Head of caudate nucleus (tissue), 42 donors: ENCODE measurements at places on chromosomes 4 and X.

DNA sequence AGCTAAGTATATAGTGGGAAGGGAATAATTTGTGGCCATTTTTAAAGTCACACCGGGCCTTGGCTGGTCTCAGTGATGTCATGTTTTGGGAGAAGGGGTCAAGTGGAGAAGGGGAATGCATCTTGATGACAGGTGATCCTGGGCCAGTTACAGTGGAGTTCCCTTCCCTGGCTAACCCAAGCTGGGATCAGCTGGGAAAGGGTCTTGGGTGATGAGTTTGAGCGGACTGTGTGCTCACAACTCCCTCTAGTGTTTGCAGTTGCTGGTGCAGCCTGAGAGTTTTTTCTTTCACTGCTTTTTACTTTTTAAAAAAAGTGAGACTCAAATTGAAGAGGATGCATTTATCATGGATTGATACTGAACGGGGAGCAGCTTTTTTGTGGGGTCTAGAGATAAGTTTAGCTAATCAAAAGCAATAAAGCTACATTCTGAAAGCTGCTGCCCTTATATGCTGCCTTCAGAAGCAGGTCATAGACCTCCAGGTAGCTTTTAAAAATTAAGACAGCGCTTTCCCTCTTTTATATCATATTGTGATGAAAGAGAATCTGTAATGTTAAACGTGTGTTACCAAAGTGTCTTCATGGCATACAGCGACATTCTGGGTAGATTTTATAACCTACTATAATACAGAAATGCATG, 164.7 kb downstream of the DCLK2 start:
- peak; percentile 38 for DNase-seq

GRCh38 chr4:96352051-96352517, 512.2 kb downstream of the PDHA2 start:
- DNase-seq, result no peak

DNA sequence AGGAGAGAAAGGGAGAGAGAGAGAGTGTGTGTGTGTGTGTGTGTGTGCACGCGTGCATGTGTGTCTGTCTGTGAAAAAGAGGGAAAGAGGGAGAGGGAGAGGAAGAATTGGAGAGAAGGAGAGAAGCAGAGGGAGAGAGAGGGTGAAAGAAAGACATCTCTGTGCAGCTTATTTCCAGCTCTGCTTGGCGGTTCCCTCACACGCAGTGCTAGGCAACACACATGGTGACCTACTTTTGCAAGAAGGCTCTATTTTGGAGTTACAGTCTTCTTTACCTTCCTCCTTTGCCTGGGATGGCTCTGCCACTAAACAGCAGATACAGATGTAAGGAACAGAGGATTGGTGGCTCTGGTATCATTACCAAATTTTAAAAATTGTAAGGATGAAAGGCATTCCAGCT, 40.1 kb downstream of the SLC16A2 start:
- peak; percentile 2 for DNase-seq

DNA sequence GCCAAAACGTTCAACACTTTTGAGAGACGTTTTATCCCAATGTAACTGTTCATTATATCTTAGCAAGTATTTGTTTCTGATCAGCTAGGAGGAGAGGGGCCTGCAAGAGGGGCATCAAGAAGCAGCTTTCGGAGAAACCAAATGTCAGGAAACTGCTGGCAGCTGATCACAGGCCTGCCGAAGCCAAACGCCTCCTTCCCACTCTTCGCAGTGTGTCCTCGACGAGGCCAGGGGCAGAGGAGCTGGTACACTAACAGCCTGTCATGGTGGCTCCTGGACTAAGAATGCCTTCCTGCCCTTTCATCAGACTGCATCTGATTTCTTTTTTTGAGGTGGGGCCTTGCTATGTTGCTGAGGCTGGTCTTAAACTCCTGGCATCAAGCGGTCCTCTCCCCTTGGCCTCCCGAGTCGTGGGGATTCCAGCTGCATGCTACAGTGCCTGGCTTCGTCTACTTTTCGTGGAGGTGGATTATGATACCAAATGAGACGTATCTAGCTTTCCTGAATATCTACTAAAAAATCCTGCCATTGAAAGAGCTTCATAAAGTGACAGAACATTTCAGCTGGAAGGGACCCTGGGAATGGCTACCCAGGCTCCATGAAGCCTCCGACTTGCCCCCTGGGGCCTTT, 134.8 kb downstream of the AFAP1 start:
- DNase-seq, result no peak

- no peak for DNase-seq
These were observed 6.6 kb downstream of the CCDC110 start for GRCh38 chr4:185464887-185465286.

GRCh38 chr4:70722199-70722791, 531 bp downstream of the RUFY3 start:
- peak; percentile 61 for DNase-seq

DNA sequence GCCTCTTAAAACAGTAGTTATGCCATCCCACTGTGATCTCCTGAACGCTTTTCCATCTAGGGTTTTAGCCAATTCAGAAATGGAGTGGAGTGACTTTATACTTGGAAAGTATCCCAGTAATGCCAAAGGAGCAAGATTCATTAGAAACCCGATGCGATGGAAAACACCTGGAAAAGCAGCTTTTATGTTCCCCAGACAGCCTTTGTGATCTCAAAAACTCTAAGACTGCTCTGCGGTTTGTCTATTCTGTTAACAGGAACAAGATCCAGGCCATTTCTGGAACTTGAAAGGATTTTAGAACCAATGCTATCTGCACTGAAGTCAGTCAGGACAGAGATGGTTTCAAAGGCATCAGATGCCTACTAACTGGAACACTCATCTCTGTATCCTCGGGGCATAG, 145.1 kb downstream of the APBB2 start:
- DNase-seq, result no peak

DNA sequence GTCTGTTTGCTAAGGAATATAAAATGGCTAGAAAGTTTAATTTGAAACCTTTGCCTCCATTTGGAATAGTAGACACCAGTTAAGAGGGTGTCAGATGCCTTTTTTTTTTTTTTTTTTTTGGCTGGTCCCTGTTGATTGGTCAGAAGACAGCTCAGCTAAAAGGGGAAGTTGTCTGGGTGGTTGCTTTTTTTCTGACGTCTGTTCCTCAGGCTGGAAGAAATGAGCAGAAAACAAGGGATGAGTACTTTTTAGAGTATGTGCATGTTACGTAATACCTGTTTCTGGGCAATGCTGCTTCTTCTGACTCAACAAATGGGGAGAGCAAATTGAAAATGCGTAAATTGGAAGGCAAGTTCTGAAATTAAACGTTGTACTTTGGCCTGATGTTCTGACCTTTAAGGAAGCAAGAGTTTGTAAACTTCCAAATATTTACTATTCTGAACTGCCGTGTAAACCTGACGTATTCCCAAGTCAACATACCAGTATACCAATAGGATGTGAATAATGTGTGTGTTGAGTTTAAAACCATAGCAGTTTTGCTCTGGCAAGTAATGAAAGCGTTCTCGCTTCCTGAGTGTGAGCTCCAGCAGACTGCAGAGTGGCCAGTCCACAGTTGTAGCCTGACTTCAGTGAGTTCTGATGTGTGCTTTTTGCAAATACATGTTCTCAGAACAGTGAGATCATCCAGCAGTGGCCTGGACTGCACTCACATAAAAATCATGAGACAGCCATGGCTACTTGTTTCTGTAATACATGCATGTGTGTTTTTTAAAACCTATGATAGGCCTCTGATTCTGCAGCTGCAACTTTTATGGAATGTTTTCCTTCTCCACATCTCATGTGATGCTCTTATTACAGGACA, 1.7 kb downstream of the SAT1 start:
- no peak for DNase-seq

- DNase-seq, result no peak
These were observed 546.9 kb downstream of the BCOR start for GRCh38 chrX:39550795-39551361.

- DNase-seq, result no peak
These were observed 16.9 kb downstream of the AWAT2 start for GRCh38 chrX:70032792-70033191.

- no peak for DNase-seq
These were observed 6.0 kb downstream of the PDLIM5 start for GRCh38 chr4:94457692-94458106.

GRCh38 chrX:581720-582298, 48.8 kb upstream of the SHOX start:
- DNase-seq, result no peak

DNA sequence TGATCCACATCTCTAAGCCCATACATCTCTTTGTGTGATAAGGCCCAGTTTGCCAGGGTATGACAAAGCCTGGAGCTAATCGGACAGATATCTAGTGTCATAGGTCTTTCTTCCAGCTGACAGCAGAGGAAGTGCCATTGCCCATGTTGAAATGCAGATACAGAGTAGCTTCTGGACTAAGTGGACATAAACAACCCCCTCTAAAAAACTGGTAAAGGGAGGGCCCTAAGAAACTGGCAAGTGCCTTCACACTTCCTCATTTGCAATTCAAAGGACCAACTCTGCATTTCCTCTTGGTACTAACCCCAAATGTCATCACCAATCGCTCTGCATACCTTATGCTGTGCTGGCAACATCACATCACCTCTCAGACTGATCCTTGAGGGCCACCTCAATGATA, 20.8 kb downstream of the ARHGEF6 start:
- DNase-seq, result no peak

GRCh38 chrX:74835566-74835965, 89.7 kb downstream of the NEXMIF start:
- no peak for DNase-seq

DNA sequence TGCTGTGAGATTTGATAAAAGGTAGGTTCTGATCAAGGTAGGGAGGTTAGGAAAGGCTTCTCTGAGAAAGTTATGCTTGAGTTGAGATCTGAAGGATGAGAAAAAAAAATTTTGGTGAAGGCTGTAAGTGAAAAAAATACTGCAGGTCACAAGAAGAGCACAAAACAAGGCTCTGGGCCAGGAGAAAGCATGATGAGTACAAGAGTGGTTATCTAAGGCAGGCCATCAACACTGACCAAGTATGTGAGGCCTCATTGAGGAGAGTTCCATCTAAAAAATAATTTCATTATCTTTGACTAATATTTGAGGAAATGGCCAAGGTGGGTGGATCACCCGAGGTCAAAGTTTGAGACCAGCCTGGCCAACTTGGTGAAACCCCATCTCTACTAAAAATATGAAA, 71.6 kb upstream of the SLC4A4 start:
- DNase-seq, result no peak

DNA sequence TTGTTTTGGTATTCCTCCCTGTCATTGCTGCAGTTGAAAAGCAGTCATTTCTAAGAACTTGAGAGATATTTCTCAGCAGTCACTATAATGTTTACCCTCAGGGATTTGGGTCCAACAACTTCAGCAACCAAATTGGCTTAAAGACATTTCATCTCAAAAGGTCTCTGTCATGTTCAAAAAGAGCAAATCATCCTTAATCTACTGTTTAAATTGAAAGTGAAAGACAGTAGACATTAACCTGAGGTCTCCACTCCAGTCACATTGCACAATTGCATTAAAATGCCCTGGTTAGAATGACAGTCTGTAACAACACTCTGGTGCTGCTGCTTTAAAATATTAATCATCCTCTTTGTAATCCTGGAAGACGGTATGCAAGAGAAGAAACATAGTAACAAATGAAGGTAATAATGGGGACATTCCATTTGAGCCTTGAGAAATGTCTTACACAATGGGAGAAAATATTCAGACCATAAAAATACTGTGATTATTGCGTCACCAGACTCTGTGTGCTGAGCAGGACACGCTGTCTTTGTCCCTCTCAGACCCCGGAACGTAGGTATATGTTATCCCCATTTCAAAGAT, 90.2 kb upstream of the UNC5C start:
- DNase-seq, result no peak

DNA sequence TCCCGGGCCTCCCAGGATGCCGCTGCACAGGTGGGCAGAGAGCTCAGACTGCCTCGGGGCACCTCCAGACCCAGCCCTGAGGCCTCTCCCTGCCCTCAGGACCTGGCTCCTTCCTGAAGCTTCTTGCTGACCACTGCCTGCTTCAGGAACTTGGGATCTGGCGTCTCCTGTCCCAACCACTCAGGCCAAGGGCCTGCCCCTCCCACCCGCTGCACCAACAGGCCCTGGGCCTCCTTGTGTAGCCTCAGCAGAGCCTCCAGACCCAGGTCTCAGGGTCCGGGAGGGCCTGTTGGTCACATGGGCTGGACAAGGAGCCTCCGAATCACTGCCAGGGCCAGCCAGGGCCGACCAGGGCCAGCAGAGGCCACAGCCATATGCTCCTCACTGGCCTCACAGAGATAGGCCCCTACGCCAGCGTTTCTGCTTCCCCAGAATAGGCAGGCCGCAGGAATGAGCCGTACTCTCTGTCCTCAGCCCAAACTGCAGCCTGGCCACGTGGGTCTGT, 2.8 kb downstream of the MXD4 start:
- DNase-seq, result no peak

DNA sequence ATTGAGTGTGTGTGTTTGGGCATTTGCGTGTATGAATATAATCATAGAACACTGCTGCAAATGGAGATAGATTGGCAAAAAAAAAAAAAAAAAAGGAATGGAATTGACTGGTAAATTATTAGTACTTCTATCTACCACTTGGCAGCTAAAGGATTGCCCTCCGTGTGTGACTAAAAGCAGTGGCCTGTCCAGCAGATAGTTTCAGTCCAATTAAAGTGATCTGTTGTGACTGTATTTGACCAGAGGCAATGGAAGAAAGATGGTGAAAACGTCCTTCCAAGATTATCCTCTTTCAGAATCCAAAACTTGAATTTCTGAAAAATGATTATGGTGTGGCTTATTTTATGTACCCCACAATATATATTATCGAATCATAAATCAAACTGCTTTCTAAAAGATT, 19.5 kb upstream of the TENM3 start:
- DNase-seq, result no peak

GRCh38 chr4:188611143-188611542, 471.9 kb downstream of the TRIML1 start:
- no peak for DNase-seq

GRCh38 chr4:7073526-7074390, 5.9 kb upstream of the GRPEL1 start:
- peak; percentile 50 for DNase-seq

- DNase-seq, result no peak
These were observed 13.2 kb downstream of the ELF2 start for GRCh38 chr4:139163806-139164206.

- DNase-seq, result no peak
These were observed 108.3 kb upstream of the MID1IP1 start for GRCh38 chrX:38692961-38693360.

DNA sequence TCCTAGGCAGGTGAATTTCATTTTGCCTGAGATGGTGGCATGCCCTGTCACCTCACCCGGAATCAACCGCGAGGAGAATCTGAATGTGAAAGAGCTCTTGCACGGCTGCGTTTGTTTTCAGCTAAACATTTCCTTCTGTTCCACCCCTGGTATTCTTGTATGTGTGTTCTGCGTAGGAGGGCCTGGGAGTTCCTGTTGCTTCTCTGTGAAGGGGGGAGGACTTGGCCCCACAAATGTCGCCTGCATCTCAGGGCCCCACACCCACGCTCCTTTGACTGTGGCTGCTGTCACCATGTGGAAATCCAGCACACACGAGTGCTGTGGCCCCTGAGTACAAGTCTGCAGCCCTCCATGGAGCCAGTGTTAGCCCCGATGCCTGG, 45.8 kb upstream of the CLCN4 start:
- no peak for DNase-seq

GRCh38 chrX:10648614-10649013, 28.2 kb upstream of the MID1 start:
- no peak for DNase-seq
